Activated T-cell treated with anti-CD3 and anti-CD28 coated beads, Interleukin-2, amount 50 U/mL, for 72 hours (primary cell): ENCODE measurements at places on chromosomes 1 and 21. TPM values are rescaled to one million over a fixed set of nuclear protein-coding genes. Genes with fewer than 3 reads are reported as not detected.

- no peaks in the 10 kb centered on the region for H3K36me3 ChIP-seq
- H3K4me1 ChIP-seq, result no peaks in the 10 kb centered on the region
- no peak overlapping the region for H3K4me3 ChIP-seq
- no peak overlapping the region for H3K27ac ChIP-seq
- DNase-seq, result no peak
Measured at GRCh38 chr1:7584643-7585042, 186.5 kb upstream of the VAMP3 start.

The HMGCS2 gene
- not detected for total RNA-seq

- no peaks in the 10 kb centered on the region for H3K4me1 ChIP-seq
- no peaks in the 10 kb centered on the region for H3K27me3 ChIP-seq
- peaks cover 8% of the 10 kb centered on the region for H3K36me3 ChIP-seq
- H3K4me3 ChIP-seq, result no peak overlapping the region
- DNase-seq, result peak; percentile 9
Measured at GRCh38 chr1:7842517-7842916, 10.3 kb downstream of the UTS2 start.

GRCh38 chr1:35894183-35894582, 11.2 kb downstream of the AGO1 start:
- H3K4me1 ChIP-seq, result peaks cover 5% of the 10 kb centered on the region
- H3K27me3 ChIP-seq, result no peaks in the 10 kb centered on the region
- H3K4me3 ChIP-seq, result no peak overlapping the region

DNA sequence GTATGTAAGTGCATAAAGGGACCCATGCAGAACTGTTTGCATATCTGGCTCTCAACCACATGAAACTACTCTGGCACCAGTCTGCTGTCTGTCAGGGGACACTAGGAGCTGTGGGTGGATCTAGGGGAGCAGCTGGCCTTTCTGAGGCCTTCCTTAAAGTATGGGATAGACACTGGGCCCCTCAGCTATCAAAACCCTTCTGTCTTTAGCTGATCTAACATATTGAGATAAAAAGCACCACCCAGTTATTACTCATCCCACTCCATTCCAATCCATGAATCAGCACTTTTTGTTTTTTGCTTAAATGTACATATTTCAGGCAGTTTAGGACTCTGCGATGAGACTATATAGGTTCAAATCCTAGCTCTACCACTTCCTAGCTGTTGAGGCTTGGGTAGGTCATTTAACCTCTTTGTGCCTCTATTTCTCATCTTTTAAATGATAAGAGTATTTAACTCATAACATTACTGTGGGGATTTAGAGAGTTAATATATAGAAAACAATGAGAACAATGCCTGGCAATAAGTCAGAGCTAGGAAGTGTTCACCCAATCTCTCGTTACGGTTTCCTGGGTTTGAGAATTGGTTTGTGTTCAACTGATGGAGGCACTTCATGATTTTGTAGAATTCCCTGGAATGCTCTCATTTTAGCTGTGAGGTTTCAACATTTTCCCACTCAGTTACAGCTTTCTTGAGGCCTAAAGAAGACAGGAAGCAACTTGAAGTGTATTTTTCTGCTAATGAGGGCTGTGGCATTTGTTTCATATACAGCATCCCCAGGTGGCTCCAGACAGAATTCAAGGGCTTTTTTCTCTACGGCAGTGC, 68.9 kb downstream of the LRIG2 start:
- H3K36me3 ChIP-seq, result no peaks in the 10 kb centered on the region
- peaks cover 49% of the 10 kb centered on the region for H3K4me1 ChIP-seq
- H3K4me3 ChIP-seq, result no peak overlapping the region
- no peak for DNase-seq
- no peak overlapping the region for H3K27ac ChIP-seq
- no peaks in the 10 kb centered on the region for H3K27me3 ChIP-seq

The NBPF4 gene
- 0.31 TPM for total RNA-seq
